ENCODE measurements at places on chromosomes 12 and 14.

GRCh38 chr12:89884416-89884898 lies 175.8 kb upstream of the ATP2B1 start:
- DNase-seq = no peak

DNA sequence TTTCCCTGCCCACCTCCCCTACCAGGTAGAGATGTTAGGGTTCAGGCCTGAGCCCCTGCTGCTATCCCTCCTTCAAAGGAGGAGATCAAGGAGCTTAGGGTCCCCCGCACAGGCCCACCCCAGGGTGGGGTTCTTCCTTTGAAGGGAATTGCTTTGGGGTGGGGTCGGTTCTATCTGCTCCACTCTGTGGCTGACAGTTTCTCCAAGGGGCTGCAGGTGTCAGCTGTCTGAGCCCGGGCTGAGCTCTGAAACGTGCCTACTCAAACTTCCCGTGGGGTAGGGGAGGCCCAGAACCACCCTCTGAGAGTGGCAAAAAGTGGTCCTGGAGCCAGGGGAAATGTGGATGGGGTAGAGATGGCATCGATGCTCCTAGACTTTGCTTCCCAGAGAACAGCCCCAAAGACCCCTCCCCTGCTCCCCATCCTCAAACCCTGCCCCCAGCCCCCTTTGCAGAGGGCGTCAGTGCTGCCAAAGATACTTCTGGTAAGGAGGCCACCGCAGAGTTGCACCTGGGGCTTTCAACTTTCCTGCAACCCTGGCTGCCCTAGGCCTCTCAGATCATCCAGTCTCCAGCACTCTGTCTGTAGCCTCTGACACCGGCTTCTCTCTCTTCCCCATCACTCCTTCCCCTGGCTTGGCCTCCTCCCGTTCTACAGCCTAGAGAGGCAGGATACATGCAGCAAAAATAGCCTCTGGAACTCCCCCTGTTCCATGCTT lies 6.3 kb upstream of the CD4 start:
- DNase-seq = no peak

DNA sequence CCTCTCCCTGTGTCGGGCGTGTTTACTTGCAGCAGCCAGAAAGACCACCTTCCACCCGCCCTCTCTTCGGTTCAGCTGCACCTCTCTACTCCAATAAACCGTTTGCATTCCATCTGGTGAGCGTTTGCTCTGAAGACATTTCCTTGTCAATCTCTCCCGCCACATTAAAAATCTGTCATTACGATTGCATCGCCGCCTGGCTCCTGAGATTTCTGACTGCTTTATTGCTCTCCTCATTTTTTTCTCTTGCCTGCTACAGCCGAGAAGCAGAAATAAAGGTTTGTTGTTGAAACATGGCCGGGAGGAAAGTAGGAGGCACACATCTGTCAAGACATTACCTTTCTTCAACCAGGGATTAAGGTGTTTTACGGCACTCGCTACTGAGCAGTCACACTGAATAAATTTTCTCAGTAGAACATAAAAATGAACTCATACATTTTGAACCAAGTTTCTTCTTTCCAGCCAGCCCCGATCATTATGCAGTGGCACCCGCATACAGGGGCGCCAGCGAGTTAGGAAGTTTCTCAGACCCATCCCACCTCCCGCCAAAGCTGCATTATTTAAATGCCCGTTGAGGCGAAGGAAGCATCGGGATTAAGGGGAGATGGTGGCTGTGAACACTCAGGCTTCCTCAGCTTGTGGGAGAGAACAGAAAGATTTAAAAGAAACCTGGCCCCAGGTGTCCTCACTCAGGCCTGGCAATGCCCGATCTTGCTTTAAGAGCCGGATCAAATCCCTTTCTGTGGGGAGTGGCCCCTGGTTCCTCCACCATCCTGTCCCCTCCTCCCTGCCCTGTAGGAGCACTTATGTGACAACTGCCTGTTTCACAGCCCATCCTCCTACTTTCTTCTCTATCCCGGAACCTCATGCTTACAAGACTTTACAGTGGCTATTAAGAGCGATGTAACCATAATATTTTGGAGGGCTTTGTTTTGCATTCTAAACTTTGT lies 1108.9 kb downstream of the BCL11B start:
- no peak for DNase-seq

- peak; percentile 51 for DNase-seq
These were observed 69.4 kb upstream of the ACTN1 start for GRCh38 chr14:69048456-69048855.

GRCh38 chr12:128286970-128287369 lies 20.0 kb downstream of the TMEM132C start:
- DNase-seq = peak; percentile 11

DNA sequence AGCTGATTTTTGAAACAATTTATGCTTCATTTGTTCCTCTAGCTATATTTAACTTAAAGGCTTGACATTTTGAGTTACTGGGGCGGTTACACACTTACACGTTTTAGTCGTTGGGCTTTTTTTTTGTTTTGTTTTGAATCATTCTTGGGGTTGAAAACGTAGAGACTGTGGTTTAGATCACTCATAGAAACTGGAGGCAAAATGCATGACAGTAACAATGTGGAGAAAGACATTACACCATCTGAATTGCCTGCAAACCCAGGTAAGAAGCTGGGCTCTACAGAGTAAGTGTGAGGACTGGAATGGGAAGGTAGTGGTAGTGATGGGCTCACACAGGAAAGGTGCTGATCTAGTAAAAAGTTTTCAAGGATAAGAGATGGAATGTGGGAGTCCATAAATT lies at the start of gene CLEC2D:
Gene CLEC2D, plus strand, starts transcription at position 180 of the 400 bp plus-strand sequence. Its CDS starts 22 bp downstream, at position 202.
- no peak for DNase-seq

All from fibroblast of mammary gland (primary cell).